ENCODE measurements at places on chromosomes 5 and 9. TPM values are rescaled to one million over a fixed set of nuclear protein-coding genes. Genes with fewer than 3 reads are reported as not detected.
A peak's percentile ranks its signal among the peaks of the same experiment; 100 is the strongest.

- no peak for DNase-seq
Observed at GRCh38 chr5:164649266-164649665, 1143.8 kb downstream of the MAT2B start.

DNA sequence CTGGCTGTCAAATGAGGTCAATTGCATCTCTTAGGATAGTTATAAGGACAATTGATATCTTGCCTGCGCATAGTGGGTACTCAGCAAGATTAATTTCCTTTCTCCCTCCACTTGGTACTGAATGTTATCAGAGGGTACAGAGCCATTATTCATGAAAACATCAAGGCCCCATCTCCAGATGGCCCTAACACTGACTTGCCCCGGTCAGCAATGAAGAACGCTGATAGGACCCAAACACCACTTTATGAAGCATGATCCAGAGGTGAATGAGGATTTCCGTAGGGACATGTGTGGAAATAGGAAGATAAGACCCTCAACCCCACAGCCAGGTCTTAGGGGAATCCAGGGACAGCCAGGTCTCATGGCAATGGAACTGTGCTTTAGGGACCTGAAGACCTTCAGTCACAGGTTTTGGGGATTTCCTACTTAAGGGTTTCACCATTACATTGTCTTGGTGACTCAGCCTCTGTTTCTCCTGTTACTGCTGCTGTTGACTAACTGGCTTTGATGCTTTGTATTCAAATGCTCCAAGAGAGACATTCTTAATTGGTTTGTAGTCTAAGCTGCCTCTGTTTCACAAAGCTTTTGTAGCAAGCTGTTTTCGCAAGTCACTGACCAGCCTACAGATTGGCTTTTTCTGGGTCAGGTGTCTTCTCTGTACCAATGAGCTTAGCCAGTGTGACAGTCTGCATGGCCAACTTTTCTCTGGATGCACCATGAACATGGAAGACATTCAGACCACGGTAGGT lies 35.3 kb upstream of the IQGAP2 start:
- no peak for DNase-seq

- DNase-seq: peak; percentile 67
Observed at GRCh38 chr5:923281-923873, 30.7 kb downstream of the TRIP13 start.

- DNase-seq: no peak
Observed at GRCh38 chr5:56003179-56003578, 8.4 kb upstream of the IL6ST start.

- no peak for DNase-seq
Observed at GRCh38 chr5:96838201-96839070, 30.7 kb upstream of the ERAP1 start.

DNA sequence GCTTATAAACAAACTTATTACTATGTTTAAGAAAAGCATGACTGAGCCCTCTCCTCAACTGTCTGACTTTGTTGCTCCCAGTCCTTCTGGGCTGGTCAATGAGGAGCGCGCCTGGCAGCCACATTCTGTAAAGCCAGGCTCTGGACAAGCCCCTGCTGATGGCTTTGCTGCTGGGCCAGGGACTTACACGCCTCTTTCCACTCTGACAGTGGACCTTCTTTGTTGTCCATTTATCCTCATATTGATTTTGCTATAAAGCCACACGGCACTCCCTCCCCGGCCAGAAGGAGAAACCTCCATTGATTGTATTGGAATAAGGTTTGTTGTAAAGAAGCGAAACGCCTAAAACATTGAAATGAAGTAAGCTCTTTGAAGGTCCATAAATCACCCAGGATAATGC lies 50.6 kb downstream of the C5orf15 start:
- DNase-seq: no peak

DNA sequence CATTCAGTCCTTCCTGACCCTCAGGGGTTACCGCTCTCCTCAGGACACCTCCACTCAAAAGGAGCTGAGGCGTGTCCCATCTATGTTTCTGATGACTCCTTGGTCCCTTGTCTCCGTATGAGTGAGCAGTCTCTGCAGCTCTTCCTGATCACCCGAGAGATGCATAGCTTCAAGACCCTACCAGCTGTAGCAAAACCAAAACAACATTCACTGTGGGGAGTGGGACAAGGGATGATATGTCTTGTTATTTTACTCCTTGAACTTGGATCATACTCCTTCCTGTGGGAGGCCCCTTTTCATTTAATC lies 14.4 kb downstream of the GLDC start:
- DNase-seq: no peak

- no peak for DNase-seq
Observed at GRCh38 chr5:131538177-131538593, 96.8 kb downstream of the RAPGEF6 start.

DNA sequence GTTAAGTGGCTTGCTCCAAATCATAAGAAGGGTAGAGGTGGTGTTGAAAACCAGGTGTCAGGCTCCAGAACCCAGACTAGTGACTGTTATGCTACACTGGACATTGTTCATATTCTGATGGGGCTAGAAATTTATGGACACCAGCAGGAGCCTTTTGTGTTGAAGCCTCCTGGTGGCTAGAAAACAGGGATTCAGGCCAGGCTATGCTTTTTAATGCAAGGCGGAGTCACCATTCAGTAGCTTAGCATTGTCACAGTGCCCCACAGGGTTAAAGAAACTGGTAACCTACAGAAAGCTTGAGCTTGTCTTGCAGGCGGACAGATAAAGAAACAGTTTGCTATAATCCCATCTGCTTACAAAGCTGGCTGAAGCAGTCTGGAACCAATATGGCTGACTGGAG lies 23.0 kb upstream of the GOLM1 start:
- no peak for DNase-seq

GRCh38 chr5:57495285-57496086 lies 12.9 kb upstream of the ACTBL2 start:
- no peak for DNase-seq

DNA sequence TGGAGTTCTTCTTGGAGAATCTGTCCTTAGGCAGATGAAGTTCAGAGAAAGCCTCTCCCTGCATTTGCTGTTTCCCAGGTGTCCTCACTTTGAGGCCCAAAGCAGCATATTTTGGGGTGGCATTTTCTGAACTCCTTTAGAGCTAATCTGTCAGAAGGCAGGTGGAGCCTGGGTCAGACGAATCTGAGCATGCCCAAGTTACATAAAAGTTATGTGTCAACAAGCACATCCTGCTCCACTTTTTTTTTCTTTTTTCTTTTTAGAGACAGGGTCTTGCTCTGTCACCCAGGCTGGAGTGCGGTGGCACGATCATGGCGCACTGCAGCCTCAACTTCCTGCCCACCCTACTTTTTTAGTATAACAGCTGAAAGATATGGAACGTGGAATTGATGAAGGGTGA lies 41.3 kb upstream of the HSPA9 start:
- DNase-seq: no peak

DNA sequence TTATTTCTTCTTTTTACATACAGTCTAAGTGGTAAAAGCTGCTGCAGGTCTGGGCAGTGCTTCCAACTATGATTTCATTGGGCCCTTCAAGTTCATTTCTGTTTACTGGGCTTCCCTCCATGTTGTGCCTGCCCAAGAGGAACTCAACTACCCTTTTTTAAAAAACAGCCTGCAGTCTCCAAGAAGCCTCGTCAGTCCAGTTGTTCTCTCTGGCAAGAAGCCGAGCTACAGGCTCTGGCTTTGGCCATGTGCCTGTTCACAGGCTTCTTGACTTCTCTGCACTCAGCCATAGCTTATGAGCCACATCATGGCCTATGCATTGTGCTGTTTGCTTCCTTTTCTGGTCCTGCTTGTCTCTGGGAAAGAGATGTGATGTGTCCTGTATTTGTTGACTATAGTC lies 119.7 kb upstream of the PJA2 start:
- DNase-seq: peak; percentile 5

DNA sequence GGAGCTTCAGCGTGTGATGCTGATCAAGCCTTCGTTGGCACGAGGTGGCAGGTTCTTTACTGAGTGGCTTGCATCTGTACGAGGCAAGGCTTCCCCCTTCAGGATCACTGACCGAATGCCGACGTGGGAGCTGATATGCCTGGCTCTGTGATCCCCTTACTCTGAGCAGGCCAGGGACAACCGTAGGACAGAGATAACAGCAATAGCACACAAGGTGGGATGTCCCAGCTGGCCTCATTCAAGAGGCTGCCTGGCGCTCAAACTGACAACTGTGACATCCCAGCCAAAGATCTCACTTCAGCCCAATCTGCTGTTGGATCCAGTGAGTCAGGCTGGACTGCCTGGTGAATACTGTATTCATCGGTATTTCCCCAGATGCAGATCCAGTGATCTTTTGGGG lies 199.4 kb upstream of the PANK3 start:
- no peak for DNase-seq

DNA sequence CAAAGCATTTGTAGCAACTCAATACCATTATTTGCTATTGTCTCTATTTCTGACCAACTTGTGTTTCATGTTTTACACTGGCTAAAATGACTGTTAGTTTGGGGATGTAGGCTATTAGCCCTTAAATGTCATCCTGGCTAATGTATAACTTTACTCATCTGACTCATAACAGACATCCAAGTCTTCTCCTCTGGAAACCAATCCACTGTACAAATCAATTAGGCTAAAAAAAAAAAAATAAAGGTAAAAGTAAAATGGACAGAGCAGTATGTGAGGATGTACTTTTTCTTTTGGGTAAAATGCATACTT lies 20.6 kb downstream of the MEGF9 start:
- no peak for DNase-seq

DNA sequence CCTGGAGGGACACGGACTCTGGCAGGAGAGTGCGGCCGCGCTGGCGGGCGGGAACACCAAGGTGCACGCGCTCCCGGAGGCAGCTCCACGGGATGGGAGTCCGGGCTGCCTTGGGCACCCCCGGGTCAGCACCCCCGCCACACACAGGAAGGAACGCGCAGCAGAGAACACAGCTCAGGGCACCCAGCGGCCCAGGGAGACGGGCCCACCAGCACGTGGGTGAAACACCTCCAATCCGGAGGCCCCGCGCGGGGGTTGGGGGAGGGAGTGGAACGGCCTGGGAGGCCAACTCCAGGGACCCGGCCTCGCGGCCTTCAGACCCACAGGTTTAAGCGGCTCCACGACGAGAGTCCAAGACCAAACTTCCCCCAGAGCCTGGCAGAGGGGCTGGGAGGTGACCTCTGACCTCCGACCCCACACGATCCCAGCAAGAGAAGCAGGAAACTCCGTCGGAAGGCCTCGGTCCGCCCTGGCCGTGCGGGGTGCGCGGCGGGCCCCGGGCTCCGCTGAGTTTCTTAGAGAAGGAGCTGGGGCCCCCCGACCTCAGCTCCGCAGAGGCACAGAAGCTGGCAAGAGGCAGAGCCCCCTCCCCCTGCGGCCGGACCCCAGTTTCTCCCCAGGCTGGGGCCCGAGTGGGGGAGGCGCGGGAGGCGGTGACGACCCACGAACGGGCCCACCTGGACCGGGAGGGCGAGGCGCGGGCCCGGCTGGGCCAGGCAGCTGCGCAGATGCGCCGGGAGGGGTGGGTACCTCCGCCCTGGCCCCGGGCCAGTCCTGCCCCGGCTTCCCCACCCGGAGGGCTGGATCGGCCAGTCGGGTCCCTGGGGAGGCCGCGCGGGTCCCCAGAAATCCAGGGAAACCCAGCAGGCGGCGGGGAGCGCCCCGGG lies 851 bp downstream of the NACC2 start:
- no peak for DNase-seq

DNA sequence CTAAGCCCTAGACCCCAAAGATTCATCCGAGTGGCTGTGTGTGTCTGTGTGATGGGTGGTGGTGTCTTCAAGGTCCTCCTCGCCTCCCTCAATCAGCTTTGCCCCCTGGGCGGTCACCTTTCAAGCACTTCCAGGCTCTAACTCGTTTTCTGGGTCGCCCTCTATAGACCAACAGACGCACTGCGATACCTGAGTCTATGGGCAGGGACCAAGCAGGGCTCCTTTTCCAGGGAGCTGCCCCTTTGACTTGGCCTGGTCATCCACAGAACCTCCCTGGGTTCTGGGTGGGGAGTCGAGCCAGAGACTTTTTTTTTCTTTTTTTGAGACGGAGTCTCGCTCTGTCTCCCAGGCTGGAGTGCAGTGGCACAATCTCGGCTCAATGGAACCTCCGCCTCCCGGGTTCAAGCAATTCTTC lies 1.1 kb downstream of the SLC27A4 start:
- peak; percentile 43 for DNase-seq

DNA sequence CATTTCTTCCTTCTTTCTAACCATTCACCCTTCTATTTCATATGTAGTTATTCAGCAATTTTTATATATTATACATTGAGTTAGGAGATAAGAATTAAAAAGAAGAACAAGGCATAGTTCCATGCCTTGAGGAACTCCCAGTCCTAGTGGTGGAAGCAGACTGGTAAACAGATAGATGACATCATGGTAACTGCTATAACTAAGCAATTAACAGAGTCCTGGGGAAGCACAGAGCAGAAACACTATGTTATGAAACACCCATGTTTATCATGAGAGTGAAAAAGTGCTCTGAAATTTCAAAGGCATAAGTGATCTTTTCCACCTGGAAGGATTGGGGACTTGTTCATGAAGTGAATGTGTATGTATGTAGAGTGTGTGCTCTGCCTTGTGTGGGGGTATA lies 14.6 kb downstream of the PAPPA start:
- DNase-seq: no peak

DNA sequence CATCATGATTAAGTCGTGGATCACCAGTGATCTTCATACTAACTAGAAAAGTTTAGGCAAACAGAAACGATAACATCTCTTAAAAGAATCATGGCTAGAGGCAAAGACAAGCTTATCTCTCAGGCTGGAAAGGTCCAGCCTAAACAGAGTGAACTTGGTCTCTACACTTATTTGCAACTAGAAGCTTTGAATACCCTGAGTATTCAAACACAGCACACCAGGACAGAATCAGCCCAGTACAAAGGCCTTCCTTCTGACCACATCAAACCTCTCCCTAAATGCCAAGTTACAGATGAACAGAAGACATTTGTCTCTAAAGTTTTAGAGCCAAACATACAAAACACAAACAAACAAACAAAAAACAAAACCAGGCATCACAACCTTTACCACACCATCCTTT lies 57.2 kb downstream of the ELAVL2 start:
- no peak for DNase-seq

DNA sequence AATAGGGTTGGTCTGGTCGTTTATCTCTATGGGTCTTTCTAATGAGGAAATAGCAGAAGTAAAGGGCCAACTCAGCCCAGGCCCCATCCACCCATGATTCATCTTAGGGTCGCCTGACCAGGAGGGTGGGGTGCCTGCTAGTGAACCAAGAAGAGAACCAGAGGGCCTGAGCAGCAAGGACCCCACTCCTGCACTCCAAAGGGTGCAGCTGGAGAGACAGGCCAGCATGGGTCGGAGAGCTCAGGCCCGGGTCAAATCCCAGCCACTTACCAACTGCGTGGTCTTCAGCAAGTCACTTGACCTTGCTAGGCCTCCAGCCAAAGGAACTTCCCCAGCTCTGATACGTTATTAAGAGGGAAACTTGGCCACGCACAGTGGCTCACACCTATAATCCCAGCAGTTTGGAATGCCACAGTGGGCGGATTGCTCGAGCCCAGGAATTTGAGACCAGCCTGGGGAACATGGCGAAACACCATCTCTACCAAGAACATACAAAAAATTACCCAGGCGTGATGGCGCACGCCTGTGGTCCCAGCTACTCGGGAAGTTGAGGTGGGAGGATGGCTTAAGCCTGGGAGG lies 4.3 kb downstream of the BBLN start:
- no peak for DNase-seq

- no peak for DNase-seq
Observed at GRCh38 chr9:3931996-3932906, 367.6 kb downstream of the GLIS3 start.

UCK1 gene
- 43.8 TPM for polyA plus RNA-seq

SLCO6A1 gene
- polyA plus RNA-seq: not detected

CDO1 gene
- 25.6 TPM for polyA plus RNA-seq

SLC6A7 gene
- 0.04 TPM for polyA plus RNA-seq

CCL28 gene
- polyA plus RNA-seq: 4.5 TPM

SLC4A9 gene
- 22.9 TPM for polyA plus RNA-seq

HABP4 gene
- polyA plus RNA-seq: 22.2 TPM

IFNB1 gene
- not detected for polyA plus RNA-seq

RNF180 gene
- polyA plus RNA-seq: 9.7 TPM

SPINK6 gene
- polyA plus RNA-seq: not detected

CCIN gene
- polyA plus RNA-seq: 0.27 TPM
